ENCODE measurements at places on chromosomes 3 and 15. TPM values are rescaled to one million over a fixed set of nuclear protein-coding genes. Genes with fewer than 3 reads are reported as not detected.
A peak's percentile ranks its signal among the peaks of the same experiment; 100 is the strongest.

DNA sequence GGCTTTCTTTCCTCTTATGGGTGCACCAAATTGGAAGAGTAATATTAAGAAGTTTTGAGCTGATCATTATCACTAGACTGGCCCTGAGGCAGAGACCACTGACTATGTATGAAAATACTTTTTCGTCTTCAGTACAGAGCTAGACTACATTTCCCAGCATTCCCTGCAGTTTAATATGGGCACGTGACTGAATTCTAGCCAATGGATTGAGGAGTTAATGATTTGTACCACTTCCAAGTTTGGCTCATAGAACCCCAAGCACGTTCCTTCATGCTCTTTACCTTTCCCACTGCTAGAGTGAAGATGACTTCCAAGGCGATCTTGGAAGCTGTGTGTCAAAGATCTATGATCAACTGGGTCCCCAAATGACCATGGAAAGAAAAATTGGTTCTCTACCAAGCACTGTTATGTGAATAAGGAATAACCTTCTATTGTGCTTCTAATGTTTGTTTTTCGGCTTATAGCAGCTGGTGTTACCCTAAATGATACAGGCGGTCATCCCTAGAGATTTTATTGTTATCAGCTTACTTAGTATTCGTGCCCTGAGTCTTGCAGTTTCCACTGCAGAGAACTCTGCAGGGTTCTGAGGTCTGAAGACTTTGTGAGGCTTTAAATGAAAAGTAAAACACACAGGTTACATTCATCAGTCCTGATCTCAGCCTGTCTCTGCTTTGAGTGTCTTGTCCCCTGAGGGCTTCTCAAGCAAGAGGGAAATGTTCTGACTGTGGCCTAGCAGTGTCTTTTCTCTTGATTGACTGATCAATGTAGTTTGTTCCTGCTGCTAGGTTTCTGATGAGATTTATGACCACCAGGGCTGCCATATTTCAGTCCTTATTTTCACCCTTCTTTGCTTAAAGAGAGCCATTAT, 486.8 kb downstream of the PDCD6IP start:
- no peak for DNase-seq

The DUOXA2 gene
- total RNA-seq = not detected

The SLC28A1 gene
- 0.17 TPM for total RNA-seq

- no peak for DNase-seq
Measured at GRCh38 chr3:76456322-76456721, 583.6 kb upstream of the ROBO2 start.

- DNase-seq = no peak
Measured at GRCh38 chr3:60954048-60954447, 297.2 kb downstream of the FHIT start.

The PPP1R2 gene
- 68.2 TPM for total RNA-seq

The FOXB1 gene
- not detected for total RNA-seq

DNA sequence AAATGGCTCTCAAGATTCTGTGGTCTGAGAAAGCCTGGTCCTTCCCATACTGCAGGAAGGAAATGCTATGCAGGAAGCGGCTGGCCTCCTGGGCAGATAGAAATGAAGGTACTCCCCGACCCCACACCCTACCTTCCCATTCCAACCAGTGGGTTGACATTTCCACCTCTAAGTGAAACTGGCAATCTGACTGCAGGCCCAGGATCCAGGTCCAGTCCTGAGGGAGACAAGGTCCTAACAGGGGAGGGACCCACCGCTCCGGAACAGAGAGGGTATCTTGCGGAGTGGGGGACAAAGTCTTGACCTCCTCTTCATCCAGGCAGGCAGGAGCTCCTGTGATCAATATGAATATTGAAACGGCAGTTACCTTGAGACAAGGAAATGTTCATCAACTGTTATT, 6.6 kb upstream of the LOXL1 start:
- no peak for DNase-seq

The P2RY13 gene
- total RNA-seq = not detected

DNA sequence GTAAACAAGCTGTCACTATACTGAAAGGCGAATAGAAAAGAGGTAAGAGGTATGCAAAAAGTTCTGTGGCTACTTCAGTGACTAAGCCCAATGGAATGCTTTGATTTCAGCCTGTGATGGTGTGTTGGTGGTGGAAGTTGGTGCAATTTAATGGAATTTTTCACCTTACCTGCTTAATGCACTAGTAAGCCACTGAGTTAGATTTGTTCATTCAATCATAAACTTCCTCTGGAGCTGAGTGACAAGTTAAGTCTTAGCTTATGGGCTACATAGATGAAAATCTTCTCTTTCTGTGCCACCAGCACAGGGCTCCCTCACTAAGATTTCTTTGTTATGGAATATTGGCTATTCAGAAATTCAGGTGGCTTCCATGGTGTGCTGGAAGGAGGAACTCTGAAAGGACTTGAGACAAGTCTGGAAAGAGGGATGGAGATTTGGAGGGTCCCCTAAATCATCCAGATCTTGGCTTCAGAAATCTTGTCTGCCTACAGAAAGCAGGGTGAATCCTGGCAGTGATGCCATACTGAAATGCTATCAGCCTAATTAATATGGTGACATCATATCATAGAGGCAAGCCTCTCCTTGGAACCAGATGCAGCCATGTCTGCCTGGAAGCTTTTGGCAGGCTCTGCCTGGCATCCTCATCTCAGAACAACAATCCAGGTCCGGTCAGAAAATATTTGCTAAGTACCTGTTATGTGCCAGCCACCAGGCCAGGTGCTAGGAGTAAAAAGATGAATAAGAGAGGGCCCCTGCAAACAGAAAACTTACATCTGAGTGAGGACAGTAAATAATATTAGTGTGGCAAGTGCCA, 8.1 kb upstream of the GAP43 start:
- peak; percentile 13 for DNase-seq

The PLSCR2 gene
- 2.9 TPM for total RNA-seq

DNA sequence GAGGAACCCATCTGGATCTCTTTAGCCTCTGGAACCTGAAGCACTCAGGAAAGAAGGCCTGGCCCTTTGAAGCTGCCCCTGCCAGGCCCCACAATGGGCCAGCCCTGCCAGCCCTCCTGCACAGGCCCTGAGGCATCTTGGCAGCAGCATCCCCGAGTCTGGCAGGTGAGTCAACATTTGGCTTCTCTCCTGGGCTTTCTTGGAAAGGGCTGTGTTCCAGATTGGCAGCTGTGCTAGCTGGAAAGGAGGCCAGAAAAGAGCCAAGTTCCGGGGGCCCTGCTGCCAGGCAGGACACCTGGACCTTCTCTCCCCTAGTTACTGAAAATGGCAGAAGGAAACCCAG, 187.2 kb downstream of the SHQ1 start:
- DNase-seq = peak; percentile 82

The ARPP21 gene
- not detected for total RNA-seq

The LRRC28 gene
- 15.9 TPM for total RNA-seq

The CCK gene
- total RNA-seq = not detected

The FMN1 gene
- 5.5 TPM for total RNA-seq

DNA sequence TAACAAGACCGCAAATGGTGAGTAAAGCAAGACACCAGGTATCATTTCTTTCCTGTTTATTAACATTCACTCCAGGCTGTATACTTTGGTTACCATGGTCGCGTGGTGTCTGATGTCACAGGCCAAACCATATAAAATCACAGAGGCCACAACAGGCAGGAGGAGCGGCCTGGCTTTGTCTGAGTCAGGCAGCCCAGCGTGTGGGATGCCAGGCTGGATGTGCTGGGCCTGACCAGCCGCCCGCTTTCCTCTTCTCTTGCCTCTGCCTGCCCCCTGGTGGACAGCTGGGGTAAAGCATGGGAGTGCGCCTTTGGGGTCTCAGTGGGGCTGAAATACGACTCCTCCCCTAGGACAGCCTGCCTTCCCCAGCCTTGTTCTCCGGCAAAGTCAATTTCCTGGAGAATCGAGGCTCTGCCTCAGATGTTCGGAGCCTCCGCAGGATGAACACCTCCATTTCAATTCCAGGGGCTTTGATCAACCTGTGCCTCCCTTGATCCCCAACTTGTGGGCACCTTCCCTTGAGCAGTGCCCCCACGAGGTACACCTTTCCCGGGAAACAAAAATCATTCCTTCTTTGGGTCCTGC, 78.2 kb downstream of the CCNL1 start:
- DNase-seq = peak; percentile 99

GRCh38 chr3:97108136-97108535, 293.7 kb downstream of the EPHA6 start:
- DNase-seq = no peak

Data from Calu3 (cell line).